Renal cortical epithelial cell (primary cell): ENCODE measurements at places on chromosomes 3 and 15.
A peak's percentile ranks its signal among the peaks of the same experiment; 100 is the strongest.

- peak; percentile 40 for DNase-seq
Measured at GRCh38 chr3:13229273-13229949, 156.2 kb upstream of the IQSEC1 start.

DNA sequence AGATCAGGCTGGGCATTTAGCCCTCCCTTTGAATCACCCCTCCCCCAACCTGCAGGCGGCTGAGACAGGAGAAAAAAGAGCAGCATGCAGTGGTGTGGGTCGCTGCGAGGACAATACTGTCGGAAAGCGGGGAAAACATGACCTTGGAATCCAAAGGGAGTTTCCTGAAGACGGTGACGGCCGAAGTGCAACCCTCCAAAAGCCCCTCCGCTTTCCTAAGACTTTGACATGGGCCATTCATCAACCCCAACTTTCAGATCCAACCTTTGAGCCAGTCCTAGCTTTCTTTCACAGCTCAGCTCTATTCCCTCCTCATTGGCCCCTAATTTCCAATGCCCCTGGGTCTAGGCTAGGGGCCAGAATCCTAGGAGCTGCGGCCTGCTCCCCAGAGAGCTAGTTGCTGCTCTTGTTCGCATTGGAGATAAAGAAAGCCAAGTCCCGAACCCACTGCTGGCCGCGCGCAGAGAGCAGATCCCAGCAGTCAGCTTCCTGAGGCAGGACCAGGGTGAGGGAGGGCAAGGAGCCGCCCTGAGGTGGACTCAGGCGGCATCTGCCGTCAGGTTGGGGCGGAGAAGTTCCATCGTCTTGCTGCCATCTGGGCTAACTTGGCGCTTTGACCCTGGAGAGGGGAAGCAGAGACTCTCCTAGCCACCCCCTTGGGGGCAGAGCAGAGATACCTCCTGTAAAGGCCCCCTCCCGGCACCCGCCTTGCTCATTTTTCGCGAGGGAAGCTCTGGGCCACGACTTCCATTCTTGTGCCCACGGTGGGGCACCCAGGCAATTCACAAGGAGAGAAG lies 914 bp downstream of the ZIC4 start:
- no peak for DNase-seq

DNA sequence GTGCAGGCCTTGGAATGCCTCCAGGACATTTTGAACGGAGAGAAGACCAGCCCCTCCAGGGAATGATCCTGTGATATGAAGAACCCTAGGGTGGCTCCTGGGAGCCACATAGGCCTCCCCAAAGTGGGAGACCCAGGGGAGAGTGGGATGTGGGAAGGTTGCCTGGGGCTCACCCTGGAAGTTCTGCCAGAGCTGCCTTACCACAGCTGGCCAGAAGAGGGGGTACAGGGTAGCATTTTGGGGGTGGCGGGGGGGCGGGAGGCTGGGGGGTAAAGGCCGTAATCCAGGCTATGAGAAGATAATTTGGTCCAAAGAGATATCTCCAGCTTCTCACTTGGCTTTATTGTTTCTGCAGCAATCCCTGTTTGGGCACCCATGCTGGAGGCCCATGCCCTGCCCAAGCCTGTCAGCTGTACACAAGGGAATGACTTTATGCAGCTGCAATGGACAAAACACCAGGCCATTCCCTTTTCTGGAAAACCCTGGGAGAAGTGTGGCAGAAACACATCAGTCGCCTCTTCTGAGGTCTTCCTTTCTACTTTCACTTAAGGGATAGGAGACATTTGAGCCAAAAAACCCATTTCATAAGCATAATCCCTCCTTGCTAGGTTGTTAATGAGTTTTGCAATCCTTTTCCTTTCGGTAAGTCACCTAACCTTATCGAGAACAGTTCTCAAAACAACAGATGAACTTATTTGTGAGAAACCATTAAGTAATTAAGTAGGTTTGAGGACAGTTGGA lies 11.0 kb upstream of the MUSTN1 start:
- DNase-seq = no peak

DNA sequence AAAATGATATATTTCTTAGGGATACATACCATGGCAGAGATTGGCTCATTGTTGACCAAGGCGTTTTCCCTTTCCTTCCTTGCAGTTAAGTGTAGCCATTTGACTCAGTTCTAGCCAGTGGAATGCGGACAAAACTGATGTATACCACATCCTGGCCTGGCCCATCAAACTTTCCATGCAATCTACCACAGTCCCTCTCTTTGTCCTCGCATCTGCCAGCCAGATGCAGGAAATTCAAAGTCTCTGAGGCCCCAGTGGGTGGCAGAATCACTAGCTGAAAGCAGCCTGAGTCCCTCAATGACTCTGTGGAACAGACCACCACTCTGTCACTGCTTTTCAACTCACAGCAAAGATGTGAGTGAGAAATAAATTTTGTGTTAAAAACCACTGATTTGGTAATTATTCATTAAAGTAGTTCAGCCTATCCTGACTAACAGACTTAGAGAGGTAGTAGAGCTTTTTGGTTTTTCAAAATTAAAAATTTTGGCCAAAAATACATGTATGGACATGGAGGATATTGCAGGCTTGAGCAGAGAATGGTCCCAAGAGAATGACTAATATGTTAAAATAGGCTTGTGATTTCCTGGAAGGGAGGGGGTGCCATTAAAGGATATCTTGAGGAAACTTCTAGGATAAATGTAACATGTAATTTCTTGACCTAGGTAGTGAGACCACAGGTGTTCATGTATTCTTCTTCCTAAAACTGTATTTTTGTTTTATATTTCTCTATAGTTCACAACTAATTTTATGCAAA lies 10.9 kb downstream of the LRRFIP2 start:
- peak; percentile 15 for DNase-seq

- DNase-seq = no peak
Measured at GRCh38 chr15:78363381-78363734, 23.2 kb downstream of the CRABP1 start.

DNA sequence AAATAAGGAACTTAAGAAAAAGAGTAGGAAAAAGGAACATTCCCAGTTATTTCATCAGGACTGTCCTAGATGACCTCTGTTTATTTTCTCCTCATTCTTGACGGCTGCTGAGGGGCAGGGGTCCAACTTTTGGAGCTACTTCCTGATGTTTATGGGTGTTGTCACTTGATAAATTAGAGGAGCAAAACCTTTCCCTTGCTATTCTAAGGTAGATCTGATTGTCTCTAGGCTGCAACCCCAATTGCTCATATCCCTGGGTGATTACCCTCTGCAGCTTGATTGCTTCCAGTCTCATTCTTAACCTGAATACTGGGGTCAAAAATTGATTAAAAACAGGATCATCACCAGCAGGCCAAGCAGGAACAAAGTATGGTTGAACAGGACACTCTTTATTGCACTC lies 311.0 kb upstream of the NDN start:
- no peak for DNase-seq

GRCh38 chr3:189937302-189938127 lies 183.2 kb downstream of the P3H2 start:
- peak; percentile 100 for DNase-seq

DNA sequence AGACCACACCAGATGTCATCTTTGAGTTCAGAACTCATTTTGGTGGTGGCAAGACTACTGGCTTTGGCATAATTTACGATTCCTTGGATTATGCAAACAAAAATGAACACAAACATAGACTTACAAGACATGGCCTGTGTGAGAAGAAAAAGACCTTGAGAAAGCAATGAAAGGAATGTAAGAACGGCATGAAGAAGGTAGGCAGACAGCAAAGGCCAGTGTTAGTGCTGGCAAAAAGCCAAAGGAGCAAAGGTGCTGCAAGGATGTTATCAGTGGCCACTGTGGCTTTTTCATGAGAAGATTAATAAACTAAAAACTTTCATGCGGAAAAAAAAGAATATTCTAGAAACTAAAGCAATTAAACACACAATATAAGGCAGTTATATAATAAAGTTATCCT lies 21.9 kb downstream of the AAGAB start:
- no peak for DNase-seq

GRCh38 chr15:100705841-100706240 lies 103.5 kb downstream of the ASB7 start:
- DNase-seq = no peak

- DNase-seq = peak; percentile 22
Measured at GRCh38 chr3:124117486-124117885, 125.6 kb upstream of the ROPN1 start.

DNA sequence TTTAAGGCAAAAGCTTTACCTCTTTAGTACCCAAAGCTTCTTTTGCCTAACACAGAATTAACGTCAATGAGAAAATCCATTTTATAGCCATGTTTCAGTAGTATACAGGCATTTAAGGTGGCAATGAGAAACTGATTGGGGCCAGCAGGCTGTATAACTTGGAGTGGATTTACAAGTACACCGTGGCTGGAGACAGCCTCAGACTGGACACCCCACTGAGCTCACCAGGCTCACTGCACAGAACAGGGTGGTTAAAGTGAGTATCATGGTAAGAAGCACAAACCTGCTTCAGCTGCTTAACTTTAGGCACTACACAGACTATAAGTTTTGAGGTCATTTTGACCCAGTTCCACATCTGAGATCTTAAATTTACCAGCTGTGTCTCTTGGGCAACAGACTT lies 8.9 kb downstream of the CPOX start:
- DNase-seq = no peak

DNA sequence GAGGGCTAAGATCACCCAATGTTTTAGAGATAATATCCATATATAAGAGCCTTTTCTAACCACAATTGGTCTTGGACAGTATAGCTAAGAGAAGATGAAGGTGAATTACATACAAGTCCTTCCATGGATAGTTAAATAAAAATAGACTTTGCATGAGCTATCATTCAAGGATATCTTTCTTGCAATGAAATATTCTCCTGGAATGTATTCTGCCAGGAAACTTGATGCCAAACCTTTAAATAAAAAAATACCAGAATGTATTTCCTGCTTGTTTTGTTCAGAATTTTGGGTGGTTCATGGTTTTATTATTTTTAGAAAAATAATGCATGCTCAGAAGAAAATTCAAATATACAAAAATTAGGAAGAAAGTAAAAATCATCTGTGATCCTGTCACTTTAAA lies 88.8 kb upstream of the PPIB start:
- DNase-seq = no peak

- DNase-seq = no peak
Measured at GRCh38 chr15:36884518-36884875, 215.9 kb downstream of the MEIS2 start.

DNA sequence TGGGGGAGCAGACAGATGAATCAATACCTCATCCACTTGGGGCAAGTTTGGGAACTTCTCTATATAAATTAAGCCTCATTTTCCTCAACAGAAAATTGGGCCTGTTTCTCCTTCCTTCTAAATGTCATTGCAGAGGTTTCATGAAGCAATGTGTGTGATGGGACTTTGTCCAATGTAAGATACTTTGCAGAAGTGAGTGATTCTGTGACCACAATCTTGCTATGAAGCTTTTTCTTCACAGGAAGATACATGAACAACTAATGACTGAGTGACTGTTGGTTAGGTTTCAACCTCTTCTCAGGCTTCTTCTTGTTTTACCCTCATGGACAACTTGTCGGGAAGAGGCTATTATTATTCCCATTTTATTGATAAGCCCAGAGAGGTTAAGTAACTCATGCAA lies 11.0 kb downstream of the TMEM45A start:
- DNase-seq = no peak

DNA sequence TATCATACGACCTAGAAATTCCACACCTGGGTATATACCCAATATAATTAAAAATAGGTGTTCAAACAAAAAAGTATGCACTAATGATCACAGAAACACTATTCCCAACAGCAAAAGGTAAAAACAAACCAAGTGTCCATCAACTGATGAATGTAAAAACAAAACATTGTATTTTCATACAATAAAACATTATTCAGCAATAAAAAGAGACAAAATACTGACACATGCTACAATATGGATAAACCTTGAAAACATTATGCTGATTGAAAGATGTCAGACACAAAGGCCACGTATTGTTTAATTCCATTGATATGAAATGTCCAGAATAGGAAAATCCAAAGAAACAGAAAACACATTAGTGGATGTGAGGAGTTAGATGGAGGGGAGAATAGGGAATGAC lies 71.0 kb downstream of the RPL22L1 start:
- no peak for DNase-seq

- DNase-seq = no peak
Measured at GRCh38 chr3:48738926-48739616, 22.1 kb upstream of the IP6K2 start.

- DNase-seq = peak; percentile 57
Measured at GRCh38 chr3:24812116-24812515, 317.5 kb upstream of the THRB start.

GRCh38 chr3:160748231-160748630 lies 7.8 kb upstream of the PPM1L start:
- no peak for DNase-seq

GRCh38 chr3:69145688-69146087 lies 23.3 kb upstream of the LMOD3 start:
- no peak for DNase-seq

DNA sequence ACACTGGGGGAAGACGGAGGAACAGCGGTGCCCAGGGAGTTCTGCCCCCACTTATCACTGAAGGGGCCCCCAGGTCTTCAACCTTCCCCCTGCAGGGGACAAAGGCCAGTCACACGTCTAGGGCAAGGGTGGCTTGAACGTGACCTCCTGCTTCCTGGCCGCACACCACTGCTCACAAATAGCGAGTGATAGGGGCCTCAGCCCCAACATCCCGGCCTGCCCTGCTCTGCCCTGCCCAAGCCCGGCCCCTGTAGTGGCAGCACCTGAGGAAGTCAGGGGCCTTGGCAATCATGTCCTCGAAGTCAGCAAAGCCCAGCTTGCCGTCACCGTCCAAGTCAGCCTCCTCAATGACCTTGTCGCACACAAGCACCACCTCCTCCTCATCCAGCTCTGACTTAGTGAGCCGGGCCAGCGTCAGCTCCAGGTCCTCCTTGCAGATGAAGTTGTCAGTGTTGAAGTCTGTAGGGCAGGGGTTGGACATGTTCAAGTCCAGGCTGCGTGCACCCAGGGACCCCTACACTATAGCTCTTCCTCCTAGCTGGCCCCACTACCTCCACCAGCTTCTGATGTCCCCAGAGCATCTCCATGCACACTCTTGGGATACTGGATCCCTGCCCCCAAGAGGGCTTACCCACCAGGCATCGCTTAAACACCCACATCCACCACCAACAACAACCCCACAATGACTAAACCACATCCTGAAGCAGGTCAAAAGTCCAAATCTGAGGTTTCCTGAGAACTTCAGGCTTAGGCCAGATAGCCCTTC lies 13.3 kb downstream of the SH2D7 start:
- DNase-seq = peak; percentile 44

DNA sequence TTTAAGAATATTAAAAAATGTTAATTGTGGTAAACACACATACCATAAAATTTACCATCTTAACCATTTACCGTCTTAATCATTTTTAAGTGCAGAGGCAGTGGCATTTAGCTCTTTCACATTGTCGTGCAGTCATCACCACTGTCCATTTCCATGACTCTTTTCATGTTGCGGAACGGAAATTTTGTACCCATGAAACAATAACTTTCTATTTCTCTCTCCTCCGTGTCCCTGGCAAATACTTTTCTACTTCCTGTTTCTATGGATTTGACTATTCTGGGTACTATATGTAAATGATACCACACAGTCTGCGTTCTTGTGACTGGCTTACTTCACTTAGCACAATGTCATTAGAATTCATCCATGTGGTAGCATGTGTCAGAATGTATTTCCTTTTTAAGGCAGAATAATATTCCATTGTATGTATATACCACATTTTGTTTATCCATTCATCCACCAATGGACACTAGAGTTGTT lies 27.9 kb downstream of the AKAP13 start:
- no peak for DNase-seq
